ENCODE measurements at places on chromosomes 7 and 10.

- DNase-seq, result no peak
These were observed 28.7 kb upstream of the HABP2 start for GRCh38 chr10:113524120-113524519.

DNA sequence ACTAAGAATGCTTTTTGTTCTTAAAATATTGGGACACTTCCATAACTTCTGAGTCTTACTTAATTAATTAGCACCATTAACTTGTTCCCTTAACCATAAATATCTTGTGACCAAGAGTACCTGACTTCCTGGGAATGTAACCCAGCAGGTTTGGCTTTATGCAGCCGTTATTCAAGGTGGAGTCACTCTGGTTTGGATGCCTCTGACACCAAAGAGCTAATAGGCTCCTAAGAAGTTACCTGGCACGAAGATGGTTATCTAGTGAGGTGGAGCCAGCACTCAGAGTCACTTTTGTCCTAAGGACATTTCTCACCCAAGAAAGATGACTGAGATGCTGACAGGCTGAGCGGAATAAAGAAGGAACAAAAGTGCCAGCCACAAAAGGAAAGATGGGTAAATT is 172.3 kb downstream of the C1GALT1 start:
- DNase-seq, result no peak

- DNase-seq, result no peak
These were observed 510.9 kb downstream of the RPS24 start for GRCh38 chr10:78544423-78545090.

DNA sequence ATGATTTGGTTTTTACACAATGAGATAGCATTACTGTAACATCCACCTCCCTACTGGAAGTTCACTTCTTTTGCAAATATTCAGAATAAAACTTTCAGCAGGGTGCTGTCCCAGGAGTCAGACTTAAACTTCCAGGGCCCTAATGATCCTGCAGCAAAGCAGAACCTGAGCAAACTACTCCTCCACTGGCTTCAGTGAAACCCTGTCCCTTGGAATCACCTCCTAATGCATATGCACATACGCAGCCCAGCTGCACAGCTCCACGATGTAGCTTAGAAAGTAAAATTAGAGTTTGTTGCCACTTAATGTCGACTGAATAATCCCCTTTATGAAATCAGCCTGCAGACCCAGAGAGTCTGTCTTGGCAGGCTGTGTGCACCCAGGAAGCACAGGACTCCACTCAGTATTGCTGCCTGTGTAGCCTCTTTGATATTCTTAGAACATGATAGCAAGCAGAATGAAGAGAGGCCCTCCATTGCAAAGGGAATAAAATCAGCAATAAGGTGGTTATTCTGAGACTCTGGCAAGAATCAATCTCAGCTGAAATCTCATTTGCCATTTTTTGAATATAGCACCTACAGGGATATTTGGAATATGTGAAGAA is 1.6 kb downstream of the NPSR1 start:
- DNase-seq, result no peak

GRCh38 chr7:96178581-96178980 is 143.3 kb downstream of the SLC25A13 start:
- DNase-seq, result no peak

DNA sequence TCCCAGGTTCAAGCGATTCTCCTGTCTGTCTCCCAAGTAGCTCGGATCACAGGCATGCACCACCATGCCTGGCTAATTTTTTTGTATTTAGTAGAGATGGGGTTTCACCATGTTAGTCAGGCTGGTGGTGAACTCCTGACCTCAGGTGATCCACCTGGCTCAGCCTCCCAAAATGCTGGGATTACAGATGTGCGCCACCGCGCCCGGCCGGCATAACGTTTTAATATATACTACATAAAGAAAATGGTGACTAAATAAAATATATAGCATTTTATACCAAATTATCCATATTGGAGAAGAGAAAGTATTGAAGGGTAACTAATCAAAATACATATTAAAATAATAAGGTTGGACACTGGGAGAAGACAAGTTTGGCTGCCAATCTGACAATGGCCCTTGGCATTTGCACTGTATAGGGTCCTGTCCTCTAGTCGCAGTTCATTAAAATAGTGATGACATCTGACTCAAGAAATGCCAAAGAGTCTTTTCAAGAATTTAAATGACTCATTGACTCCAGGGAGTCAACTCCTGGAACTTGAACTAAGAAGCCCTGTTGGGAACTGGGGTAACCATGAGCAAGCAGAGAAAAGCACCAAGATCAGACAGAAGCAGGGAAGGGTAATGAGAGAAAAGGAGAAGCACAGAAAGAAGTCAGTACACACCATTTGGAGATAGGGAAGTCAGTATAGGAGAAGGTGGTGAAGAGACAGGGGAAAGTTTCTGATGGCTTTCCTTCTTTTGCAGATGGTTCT is 91.1 kb downstream of the CH25H start:
- no peak for DNase-seq

DNA sequence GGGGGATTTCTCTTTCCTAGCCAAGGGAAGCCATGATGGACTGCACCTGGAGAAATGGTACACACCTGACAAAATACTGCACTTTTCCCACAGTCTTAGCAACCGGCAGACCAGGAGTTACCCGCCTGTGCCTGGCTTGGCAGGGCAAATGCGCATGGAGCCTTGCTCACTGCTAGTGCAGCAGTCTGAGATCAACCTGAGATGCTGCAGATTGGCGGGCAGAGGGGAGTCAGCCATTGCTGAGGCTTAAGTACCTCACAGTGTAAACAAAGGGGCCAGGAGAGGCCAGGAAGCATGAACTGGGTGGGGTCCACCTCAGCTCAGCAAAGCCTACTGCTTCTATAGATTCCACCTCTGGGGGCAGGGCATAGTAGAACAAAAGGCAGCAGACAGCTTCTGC is 49.4 kb downstream of the OR13A1 start:
- no peak for DNase-seq

DNA sequence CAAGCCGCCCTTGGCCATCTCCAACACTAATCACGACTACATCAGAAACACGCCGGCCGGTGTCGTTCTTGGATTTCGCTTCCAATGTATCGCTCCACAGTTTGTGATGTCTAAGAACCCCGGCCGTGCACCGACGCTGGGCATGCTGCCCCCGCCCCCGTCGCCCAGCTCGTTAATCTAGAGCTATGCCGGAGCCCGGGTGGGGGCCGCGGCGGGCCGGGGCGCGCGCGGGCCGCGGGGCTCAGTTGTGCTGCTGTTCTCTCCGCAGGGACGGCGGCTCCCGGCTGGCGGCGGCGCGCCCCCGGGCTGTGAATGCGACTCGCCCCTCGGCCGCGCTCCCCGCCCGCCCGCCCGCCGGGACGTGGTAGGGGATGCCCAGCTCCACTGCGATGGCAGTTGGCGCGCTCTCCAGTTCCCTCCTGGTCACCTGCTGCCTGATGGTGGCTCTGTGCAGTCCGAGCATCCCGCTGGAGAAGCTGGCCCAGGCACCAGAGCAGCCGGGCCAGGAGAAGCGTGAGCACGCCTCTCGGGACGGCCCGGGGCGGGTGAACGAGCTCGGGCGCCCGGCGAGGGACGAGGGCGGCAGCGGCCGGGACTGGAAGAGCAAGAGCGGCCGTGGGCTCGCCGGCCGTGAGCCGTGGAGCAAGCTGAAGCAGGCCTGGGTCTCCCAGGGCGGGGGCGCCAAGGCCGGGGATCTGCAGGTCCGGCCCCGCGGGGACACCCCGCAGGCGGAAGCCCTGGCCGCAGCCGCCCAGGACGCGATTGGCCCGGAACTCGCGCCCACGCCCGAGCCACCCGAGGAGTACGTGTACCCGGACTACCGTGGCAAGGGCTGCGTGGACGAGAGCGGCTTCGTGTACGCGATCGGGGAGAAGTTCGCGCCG is 1.9 kb downstream of the VWC2 start:
- no peak for DNase-seq

GRCh38 chr10:76305930-76306615 is 874.6 kb downstream of the LRMDA start:
- no peak for DNase-seq

Data from CD4-positive, alpha-beta T cell treated with Interleukin-2 at 100 ng/mL for 4 hours (primary cell).